Kidney epithelial cell (primary cell): ENCODE measurements at places on chromosomes 1 and 21. TPM values are rescaled to one million over a fixed set of nuclear protein-coding genes. Genes with fewer than 3 reads are reported as not detected.

The SLC2A1 gene
- total RNA-seq: 573 and 1,021 TPM in 2 replicates

The ALG14 gene
- 0.92 and 1.0 TPM in 2 replicates for total RNA-seq

DNA sequence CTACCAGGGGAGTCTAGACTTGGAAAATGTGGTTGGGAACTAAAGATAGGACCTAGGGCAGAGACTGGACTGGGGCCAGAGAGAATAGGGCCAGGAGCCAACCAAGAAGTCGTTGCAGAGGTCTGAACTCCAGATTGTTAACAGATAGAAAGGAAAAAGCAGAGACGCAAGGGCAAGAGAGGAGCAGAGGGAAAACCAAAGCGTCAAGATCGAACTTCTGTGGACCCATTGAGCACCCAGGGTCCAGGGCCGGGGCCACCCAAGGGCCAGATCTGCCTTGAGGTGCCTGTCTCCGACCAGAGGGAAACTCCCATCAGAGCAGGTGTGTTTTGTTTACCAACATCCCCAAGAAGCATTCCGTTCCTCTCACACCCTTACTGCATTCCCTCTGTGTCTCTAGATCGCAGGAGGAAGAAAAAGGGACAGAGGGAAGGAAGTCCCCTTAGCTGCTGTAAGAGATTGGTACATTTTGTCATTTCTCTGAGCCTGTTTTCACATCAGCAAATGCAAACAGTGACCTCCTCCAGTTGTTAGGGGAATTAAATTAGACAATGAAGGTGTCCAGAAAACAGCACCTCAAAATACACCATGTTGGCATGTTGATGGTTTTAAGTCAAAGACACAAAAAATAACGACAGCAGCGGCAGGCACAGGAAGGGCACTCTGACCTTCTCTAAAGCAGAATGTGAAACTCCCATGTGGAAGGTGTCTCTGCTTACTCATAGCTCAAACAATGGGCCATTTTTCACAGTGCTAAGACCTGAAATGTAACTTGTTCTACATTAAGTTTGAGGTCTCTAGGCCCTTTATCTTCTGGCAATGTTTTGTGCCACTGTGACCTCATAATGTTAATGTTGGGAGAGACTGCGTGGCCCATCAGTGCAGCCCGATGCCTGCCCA is 105.8 kb upstream of the RAB4A start:
- no peak for DNase-seq

DNA sequence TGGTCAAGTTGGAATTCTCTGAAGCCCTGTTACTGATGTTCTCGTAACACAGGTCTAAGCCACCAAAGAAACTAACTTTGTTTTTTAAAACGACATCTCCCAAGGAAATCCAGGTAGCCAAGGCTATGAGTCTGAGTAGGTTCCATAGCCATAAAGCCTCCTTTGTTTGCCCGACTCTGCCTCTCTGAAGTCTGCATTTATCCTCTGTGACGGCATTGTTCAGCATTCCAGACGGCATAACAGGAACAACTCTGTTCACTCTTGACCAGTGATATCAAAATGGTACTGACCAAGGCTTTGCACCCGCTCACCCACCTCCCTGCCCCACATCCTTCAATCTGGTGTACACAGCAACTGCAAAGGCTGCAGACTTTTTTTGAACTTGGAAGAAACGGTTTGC is 14.8 kb downstream of the URB1 start:
- DNase-seq: no peak

- no peak for DNase-seq
Measured at GRCh38 chr1:92862605-92863004, 30.8 kb downstream of the RPL5 start.

DNA sequence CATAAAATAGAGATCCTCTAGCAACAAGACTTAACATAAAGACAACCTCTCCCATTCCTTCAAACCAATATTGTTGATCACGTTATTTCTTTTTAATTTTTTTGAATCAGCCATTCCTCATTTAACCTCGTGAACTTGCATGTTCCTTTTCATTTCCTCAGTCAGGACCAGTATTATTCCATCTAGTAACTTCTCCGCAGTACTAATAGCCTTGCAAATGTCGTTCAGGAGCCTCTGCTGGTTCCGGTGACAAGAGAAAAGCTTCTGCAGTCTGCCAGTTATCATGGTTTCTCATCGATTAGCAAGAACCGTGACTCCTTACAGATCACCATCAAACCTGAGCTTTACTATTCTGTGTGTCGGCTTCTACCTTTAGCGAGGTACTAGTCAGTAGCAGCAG is 3.0 kb downstream of the APP start:
- DNase-seq: no peak

- DNase-seq: no peak
Measured at GRCh38 chr21:43664358-43664757, 5.0 kb downstream of the RRP1B start.

DNA sequence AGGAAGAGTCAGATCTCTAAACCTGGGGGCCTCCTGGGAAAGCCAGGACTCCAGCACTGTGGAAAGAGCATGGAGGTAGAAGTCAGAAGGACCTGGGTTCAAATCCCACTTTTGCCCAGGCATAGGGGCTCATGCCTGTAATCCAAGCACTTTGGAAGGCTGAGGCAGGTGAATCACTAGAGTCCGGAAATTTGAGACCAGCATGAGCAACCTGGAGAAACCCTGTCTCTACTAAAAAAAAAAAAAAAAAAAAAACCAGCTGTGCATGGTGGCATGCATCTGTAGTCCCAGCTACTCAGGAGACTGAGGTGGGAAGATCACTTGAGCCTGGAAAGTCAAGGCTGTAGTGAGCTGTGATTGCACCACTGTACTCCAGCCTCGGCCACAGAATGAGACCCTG is 31.8 kb downstream of the LDLRAP1 start:
- no peak for DNase-seq

DNA sequence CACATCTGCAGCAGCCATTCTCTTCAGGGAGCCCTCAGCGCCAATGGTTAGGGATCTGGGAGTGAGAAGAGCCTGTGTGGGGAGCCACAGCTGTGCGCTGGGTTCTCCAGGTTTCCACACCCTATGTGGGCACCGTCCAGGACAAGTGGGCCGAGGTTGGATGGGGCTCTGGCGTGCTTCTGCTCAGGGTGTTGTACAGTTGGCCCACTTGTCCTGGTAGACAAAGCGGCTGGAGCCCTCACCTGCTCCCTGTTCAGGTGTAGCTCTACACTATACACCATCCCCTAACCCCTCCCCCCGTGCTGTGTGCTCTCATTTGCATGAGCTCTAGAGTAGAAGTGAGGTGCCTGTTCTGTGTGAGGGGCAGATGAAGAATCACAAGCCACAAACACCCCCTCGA is 12.2 kb downstream of the SH3BP5L start:
- no peak for DNase-seq

DNA sequence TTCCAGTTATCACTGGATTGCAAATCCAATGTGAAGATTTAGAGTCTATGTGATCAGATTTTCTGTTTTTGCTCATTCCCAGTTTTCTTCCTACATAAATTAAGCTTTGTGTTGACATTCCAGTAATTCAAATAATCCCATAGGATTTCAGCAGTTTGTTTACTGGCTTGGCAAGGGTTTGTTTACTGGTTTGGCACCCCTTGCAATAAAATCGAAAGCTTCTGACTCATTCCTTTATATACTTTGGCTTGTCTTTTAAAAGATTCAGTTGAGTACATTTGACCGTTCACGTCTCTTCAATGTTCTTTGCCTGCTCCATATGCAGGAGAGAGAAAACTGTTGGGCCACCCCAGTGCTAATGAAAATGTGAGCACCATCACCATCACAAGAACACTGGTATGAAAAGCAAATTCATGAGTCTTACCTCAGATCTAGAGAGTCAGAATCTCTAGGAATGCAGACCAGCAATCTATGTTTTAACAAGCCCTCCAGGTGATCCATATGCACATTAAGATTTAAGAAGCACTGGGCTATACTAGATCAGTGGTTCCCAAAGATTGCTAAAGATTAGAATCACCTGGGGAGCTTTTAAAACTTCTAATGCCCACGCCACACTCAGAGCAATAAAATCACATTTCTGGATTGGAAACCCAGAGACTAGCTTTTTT is 32.8 kb downstream of the ZC3H11B start:
- no peak for DNase-seq

DNA sequence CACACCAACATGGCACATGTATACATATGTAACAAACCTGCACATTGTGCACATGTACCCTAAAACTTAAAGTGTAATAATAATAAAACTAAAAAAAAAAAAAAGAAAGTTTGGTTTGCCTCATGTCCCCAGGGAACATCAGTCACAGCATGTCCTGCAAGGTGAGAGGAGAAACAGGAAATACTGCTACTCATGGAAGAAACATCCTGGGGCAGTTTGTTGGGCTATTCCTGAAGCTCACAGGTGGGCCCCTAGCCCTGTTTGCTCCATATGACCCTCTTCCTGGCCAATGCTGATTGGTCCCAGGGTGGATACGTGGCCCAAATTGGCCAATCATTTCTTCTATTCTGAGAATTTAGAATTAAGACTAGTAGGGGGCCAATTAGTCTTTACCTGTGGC is 103.4 kb upstream of the ADAR start:
- DNase-seq: no peak

DNA sequence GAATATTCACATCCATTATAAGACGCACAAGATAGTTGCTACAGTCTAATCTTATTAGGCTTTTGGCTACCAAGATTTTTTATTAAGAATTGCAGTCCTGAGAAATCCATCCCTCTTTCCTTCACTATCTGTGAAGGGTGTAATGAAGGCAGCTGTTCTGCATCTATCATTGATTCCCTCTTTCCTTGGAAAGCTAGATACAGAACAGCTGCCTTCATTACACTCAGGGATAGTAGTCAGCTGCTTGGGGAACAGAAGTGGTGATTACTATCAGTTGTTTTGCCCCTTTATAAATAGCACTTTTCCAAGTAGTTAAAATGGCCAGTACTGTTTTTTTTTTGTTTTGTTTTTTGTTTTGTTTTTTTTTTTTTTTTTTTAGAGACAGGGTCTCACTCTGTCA is 70.2 kb downstream of the IARS2 start:
- no peak for DNase-seq

GRCh38 chr1:59340411-59341307 is 43.8 kb downstream of the FGGY start:
- DNase-seq: no peak
